ENCODE measurements at places on chromosomes 16 and 17.

DNA sequence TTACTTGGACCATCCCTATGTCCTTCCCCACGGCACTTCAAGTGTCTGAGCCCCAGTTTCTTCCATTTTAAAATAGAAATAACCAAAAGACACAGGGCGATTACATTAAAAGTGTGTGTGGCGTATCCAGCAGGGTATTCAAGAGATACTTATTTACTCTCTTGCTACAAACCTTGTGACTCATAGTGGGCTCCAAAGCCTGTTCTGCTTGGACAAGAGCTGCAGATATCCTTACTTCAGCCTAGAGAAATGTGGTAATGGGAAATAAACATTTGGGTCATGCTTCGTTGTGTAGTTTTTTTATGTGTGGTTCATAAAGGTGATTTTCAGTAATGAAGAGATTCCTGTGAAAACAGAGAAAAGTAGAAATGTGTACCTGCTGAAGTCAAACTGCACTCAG is 288.9 kb upstream of the CDH11 start:
- no peak for DNase-seq

- DNase-seq = no peak
These were observed 344 bp downstream of the CNTNAP4 start for GRCh38 chr16:76277460-76278030.

GRCh38 chr16:71927787-71928186 is 32.5 kb downstream of the IST1 start:
- DNase-seq = no peak

- no peak for DNase-seq
These were observed 348.9 kb upstream of the DYNLRB2 start for GRCh38 chr16:80191928-80192327.

GRCh38 chr17:56785997-56786680 is 47.6 kb downstream of the C17orf67 start:
- no peak for DNase-seq

DNA sequence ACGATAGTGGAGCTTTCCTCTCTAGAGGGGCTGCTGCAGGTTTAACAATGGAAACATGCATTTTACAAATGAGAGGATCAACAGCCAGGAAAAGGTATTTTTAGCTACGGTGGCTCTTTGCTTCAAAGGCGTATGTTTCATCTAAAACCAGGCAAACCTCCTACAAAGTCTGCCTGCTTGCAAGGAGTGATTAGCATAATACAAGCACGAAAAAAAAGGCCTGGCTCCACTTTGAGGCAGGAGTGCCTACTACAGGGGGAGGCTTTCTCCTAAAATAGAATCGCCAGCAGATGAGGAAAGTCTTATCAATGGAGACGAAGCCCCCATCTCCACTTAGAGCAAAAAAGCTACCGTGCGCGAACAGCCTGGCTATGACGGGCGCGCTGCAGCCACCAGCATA is 27.1 kb upstream of the MTSS2 start:
- DNase-seq = no peak

All from NCI-H1417 (cell line).